Effector memory CD8-positive, alpha-beta T cell (primary cell): ENCODE measurements at places on chromosomes 7 and 10.

GRCh38 chr7:17672783-17673182 is 267.5 kb downstream of the SNX13 start:
- DNase-seq: no peak

GRCh38 chr7:153852261-153852660 is 199.9 kb upstream of the DPP6 start:
- DNase-seq: no peak

GRCh38 chr10:102118867-102119266 is 1.3 kb downstream of the LDB1 start:
- no peak for DNase-seq

DNA sequence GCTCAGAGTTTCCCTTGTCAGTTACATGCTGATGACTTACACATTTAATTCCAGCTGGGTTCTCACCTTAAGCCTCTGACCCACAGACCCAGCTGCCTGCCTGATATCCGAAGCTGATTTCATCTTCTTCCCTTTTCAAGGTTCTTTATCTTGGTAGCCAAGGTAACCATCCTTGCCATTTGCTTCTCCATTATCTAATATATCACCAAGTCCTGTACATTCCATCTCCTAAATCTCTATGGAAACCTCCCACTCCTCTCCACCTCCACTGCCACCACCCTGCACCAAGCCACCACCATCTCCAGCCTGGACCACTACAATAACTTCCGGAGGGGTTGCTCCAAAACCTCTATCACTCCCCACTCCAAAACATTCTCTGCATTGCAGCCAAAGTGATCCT is 19.9 kb downstream of the SCRN1 start:
- no peak for DNase-seq

- DNase-seq: no peak
Observed at GRCh38 chr7:19585761-19586160, 123.1 kb downstream of the POLR1F start.

GRCh38 chr10:283916-284356 is 148.7 kb downstream of the ZMYND11 start:
- peak; percentile 7 for DNase-seq

GRCh38 chr10:125008689-125009638 is 67.0 kb downstream of the ZRANB1 start:
- DNase-seq: no peak

DNA sequence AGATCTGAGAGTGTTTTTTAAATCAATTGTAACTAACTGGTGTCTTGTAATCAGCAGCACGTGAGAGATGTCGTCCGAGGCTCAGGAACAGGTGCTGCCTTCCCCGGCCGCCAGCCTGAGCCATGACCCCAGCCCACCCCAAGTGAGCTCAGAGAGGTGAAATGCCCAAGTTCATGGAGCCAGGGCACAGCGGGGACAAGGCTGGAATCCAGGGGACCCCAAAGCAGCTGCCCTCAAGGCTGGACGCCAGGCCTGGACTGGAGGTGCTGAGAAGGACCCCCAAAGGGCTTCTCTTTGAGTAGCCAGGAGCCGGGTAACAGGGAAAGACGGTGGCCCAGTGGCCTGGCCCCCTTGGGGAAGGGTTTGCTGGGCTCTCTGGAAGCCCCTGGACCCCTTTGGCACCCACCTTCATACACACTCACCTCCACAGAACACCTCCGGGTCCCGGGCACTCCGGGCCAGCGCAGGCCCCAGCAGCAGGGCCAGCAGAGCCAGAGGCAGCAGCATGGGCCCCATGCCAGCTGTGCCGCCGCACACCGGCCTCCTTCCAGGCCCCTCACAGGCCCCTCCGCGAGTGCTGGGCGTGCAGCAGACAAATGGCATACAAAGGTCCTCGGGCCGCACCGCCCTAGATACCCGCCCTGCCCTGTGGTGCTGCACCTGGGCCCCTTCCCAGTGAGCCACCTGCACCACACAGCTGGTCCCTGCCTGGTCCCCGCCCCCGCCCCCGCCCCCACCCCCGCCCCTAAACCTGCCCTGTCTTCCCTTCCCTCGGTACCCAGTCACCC is 24.0 kb upstream of the CNPY1 start:
- DNase-seq: no peak
